NCI-H510A treated with DMSO at 0.1 percent for 48 hours (cell line): ENCODE measurements at places on chromosomes 13 and 19.

DNA sequence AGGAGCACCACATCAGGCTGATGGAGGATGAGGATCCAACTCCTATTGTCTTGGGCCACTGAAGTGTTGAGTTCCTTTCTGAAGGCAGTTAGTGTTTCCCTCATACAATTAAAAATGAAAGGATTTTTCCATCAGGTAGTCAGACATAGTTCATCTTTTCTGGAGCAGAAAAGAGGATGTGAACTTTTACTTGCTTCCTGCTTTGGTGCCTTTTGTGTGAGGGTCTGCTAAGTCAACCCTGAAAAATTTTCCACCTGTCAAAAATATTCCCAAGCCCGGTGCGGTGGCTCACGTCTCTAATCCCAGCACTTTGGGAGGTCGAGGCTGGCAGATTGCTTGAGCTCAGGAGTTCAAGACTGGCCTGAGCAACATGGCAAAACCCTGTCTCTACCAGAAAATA lies 43.9 kb downstream of the RGCC start:
- DNase-seq, result no peak

GRCh38 chr13:43023289-43023963 lies at the start of gene DNAJC15:
Gene DNAJC15, plus strand, starts transcription at chr13:43023586. Its CDS starts 41 bp downstream, at chr13:43023627.
- DNase-seq, result peak; percentile 14

DNA sequence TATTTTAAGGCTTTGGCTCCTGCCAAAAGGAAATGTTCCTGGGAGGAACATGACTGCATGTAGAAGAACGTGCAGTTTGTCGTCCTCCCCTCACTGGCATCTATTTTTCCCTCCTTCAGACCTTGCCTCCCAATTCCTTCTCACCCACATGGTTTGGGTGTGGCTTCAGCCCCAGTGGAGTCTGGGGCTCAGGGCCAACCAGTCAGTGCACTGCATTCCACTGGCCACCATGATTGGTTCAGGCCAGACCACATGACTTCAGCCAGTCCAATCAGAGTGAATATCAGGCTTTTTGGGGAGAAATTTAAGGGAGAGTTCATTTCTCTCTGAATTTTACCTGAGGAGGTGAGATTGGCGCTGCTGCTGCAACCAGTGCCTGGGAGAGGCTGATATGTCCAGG lies 171.6 kb downstream of the ZIC5 start:
- DNase-seq, result no peak

DNA sequence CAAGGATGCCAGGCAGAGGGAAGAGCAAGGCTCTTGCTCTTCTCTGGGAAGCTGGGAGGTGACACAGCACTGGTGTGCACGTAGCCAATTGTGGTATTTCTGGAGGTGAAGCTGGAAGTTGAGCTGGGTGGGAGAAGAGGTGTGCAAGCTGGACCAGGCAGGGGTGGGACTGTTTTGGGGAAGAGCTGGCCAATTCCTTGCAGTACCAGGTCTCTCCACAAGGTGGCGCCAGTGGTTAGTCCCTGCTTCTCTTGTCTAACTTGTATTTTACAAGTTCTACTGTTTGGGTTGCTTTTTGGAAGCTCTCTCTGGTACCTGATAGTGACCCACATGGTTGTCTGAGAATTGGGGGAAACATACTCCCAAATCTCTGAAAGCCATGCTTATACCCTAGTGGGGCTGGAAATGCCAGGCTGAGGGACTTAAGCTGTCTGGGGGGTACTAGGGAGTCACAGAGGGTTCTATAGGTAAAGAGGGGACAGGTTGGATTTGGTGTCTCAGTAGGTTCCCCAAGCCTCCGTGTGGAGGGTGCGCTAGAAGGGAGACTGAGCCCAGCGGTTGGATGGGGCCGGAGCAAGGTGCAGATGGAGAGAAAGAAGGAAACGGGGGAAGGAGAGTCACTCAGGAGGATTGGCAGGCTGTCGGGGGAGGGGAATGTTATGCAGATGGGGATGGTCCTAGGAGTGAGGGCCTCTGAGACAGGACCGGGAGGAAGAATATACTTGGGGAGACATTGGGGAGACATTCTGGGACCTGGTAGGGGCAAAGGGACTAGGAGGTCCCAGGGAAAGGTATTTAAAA lies 3.0 kb downstream of the HPN start:
- no peak for DNase-seq

- no peak for DNase-seq
These were observed 26.1 kb downstream of the IER2 start for GRCh38 chr19:13176345-13176744.

DNA sequence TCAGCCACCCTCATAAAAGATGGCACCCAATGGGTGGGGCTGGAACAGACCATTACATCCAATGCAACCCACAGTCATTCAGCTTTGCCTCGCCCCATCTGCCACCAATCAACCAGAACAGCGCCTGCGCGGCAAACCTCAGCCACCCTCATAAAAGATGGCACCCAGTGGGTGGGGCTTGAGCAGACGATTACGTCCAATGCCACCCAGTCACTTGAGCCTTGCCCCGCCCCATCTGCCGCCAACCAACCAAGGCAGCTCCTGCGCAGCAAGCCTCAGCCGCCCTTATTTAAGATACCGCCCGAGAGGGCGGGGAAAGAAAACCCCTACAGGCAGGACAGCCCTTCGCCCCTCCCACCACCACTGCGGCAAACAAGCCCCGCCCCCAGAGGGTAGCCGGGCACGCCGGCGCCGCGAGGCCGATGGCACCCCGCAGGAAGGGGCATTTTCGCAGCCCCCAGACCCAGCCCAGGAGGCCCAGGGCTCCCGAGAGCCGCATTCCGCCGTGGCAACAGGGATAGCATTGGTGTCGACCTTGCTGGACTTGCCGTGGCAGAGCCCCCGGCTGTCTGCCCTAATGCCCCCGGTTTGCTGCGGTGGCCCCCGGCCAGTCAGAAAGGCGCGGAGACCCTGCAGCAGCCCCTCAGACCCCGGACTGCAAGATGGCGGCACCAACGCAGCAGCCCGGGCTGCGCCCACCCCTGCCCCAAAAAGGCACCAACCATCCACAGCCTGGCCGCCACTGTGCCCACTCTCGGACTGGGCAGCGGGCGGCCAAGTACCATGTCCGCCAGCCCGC lies 675 bp downstream of the PEG3 start:
- no peak for DNase-seq

- DNase-seq, result no peak
These were observed 105.0 kb downstream of the IER2 start for GRCh38 chr19:13255041-13255718.

DNA sequence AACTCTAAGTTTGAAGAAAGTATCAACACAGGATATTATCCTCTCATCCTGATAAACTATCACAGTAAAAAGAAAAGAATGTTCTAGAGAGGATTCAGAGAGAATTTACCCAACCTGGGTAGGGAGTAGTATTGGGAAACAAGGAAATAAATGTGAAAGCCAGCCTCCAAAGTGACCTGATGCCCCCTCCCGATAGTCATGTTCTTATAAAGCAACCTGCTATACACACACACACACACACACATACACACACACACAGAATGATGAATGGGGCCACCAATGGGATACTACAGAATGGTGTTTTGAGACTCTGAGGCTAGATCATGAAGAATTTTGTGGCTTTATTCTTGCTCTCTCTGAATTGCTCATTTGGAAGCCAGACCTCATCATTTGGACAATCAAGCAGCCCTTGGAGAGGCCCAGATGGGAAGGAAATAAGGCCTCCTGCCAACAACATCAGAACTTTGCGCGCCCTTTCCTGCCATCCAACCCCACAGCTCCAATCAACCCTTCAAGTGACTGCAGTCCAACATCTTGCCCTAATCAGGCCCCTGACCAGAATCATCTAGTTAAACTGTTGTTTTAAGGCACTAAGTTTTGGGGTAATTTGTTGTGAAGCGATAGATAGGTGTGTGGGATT lies 807.9 kb upstream of the ARGLU1 start:
- no peak for DNase-seq

GRCh38 chr19:33427801-33428626 lies 54.5 kb downstream of the CEBPG start:
- no peak for DNase-seq

DNA sequence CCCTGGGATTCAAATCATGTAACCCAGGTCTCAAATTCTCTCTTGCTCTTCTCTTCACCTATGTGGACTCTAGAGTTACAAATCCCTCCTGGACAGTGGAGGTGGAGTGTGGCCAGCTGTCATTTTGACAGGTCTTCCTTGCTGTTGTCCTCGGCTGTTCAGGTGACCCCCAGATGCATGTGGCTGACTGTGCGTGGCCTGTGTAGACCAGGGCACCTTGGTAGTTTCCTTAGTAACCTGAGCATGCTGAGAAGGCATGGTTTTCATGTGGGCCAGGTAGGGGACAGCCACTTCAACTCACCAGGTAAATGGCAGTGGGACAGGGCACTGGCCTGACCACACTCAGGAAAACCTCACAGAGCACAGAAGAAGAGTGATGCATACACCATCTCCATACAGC lies 155.0 kb upstream of the TSHZ3 start:
- DNase-seq, result no peak
